WERI-Rb-1 (cell line): ENCODE measurements at places on chromosomes 13 and 19.
A peak's percentile ranks its signal among the peaks of the same experiment; 100 is the strongest.

DNA sequence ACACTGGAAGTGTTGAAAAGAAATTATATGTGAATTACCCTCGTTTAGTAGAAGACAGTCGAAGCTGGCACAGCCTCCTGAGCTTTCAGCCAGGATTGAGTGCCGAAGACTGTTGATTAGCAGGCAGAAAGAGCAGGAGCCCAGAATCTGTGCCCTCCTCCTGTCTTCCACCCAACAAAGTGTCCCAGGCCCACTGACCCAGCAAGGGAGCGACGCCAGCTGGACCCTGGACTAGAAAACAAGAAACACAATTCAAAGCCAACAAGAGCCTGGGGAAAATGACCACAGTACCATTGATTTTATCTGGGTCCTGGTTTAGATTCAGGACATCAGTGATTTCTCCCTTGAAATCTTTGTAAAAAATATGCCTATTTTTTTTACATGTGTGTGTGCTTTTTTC lies 120.7 kb downstream of the RXFP2 start:
- no peak for DNase-seq

DNA sequence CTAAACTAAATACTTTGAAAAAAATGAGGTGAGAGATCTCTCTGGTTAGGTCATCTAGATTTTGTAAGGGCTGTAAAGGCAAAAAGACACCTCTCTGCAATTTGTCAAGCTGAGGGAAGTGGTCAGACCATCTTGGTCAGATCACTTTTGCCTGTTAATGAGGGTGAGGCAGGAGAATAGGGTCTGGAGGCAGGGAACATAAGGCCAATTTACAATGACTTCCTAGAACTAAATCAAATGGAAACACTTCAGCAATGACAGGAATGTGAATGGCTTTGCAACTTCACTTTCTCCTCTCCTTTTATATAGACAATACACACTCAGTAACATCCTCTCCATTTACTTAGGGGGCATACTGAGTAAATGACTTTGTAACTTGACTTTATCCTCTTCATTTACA lies 1653.4 kb downstream of the SLITRK5 start:
- DNase-seq = no peak

- DNase-seq = no peak
Measured at GRCh38 chr13:75645141-75645540, 9.0 kb downstream of the LMO7 start.

- DNase-seq = no peak
Measured at GRCh38 chr19:49398001-49398615, 10.1 kb downstream of the KASH5 start.

DNA sequence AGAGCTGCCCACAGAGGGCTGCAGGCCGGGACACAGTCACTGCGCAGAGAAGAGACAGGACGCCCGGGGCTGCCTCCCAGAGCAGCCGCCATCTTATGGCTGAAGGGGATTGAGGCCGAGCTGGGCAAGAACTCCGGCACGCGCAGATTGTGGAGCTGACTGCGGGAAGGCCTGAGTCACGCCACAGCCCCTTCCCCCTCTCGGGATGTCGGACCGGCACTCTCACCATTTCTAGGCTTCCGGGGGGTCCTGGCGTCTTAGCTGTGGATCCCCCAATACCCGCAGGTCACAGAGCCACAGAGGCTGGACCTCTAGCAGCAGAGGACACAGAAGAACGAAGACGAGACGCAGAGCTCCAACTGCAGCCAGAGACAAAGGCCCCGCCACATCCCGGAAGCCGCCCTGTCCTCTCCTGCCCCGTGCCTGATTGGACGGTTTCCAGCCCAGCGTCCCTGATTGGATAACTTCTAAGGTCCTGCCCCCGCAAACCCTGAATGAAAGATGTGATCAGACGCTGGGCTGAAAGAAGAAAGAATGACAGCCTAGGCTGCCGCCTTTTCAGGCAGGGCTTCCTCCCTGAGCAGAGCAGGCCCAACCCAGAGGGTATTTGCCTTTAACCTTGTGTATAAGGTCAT lies at the start of gene ZNF43:
TSS of gene ZNF43 (minus strand) at position 373 of the 635 bp plus-strand sequence. CDS start at position 229, 144 bp downstream.
- DNase-seq = peak; percentile 97

GRCh38 chr13:75508002-75508548 lies 26.1 kb upstream of the TBC1D4 start:
- no peak for DNase-seq

DNA sequence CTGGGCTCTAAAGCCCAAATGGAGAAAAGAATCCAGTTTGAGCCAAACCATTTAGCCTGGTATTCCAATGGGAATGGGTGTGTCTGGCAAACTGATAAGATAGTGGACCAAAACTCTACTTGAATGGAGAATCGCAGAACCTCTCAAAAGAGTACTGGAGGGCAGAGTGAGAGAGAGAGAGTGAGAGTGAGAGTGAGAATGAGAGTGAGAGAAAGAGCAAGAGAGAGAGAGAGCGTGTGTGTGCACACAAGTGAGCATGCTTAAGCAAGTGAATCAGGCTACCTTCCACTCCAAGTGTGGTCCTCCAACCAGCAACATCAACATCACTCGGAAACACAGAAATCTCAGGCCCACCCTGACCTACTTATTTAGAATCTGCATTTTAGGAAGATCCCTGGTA lies 58.8 kb downstream of the UQCRFS1 start:
- DNase-seq = no peak
